ENCODE measurements at places on chromosomes 13 and 19.

DNA sequence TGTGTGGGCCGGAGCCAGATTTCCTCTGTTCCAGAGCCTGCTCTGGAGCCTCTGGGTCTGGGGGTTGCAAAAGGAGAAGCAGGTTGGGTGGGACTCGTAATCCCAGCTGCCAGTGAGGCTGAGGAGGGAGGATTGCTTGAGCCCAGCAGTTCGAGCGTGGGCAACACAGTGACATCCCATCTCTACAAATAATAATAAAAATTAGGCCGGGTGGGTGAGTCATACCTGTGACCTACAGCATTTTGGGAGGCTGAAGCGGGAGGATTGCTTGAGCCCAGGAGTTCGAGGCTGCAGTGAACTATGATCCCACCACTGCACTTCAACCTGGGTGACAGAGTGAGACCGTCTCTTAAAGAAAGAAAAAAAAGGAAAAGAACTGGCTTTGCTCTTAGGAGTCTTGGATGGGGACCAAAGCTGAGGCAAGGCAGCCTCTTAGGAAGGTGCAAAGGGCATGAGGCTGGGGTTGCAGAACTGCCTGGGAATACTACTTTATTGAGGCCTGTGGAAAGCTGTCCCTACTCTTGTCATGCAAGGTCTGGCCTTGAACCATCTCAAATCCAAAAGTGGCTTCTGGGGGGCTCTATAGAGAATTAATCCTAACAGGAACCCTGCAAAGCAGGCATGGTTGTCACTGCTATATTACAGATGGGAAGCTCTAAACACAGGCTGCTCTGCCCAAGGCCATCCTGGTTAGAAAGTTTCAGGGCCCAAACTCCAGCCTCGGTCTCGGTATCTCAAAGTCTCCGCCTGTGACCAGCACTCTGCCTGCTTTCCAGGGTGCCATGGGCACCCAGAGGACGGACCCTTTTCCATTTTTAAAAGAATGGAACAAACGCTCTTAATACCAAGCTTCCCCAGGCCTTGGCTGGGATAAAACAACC, 880 bp upstream of the C19orf12 start:
- DNase-seq = no peak

DNA sequence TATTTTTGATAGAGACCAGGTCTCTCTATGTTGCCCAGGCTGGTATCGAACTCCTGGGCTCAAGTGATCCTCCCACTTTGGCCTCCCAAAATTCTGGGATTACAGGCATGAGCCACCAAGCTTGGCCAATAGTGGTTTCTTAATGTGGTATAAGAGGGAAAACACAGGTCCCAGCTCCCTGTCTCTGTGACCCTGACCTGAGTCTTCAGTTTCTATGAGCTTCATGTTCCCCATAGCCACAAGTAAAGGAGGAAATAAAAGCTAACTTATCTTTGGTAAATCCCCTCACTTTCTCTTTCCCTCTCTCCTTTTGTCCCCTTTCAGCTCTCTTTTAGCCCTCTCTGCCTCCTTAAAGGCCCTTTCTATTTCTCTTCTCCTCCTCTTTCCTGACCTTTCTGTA, 50.3 kb downstream of the ABCC4 start:
- no peak for DNase-seq

DNA sequence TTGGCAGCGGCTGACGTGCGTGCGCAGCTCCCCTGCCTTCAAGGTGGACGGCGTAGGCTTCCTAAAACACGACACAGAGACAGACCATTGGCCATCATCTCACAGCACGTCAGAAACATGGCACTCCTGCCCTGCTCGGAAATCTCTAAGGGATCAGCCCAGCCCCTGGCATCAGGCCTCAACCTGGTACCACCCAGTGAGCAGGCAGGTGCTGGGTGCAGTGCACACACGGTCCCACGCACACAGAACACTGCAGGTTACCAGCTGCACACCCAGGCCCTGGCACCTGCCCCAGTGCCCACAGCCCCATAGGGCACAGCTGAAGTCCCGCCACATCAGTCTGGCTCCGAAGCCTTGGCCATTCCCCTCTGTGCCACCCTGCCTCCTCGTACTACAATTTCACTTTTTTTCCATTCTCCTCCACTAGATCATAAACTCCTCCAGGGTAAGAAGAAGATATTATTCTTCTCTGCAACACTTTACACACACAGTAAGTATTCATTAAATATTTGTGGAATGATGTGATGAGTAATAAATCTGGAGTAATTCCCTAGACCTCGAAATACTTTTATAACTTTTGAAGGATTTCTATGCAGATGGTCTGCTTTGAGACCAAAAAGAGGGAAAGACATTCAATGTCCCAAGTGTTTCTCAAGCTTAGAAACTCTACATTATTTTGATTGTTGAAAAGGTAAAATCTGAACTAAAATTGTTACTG, 156.4 kb downstream of the COL4A1 start:
- no peak for DNase-seq

DNA sequence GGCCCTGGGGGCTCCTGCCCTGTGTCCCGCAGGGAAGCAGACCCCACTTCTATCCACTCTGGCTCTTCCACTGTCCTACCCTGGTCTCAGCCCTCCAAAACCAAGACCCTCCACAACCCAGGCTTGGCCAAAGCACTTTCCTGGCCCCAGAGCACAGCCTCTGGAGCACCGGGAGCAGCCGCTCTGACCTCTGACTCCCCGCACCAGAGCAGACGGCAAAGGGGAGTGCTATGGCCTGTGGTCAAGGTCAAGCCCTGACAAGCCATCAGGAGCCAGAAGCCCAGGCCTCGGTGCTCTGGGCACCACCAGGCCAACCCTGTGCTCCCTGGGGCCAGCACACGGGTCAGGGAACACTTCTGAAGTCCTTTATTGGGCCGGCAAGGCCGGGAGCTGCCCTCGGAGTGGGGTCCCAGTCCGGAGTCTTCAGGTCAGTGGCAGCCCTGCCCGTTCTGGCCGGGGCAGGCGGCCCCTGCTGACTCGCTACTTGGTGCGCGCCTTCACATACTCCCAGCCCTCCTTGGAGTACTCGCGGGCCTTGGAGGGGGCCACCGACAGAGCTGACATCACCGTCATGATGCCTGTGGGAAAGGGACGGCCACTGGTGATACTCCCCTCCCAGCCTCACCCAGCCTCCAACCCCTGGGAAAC, 2.1 kb downstream of the MICOS13 start:
- DNase-seq = no peak

- no peak for DNase-seq
These were observed 240.9 kb upstream of the RFC3 start for GRCh38 chr13:33577007-33577406.

GRCh38 chr13:85724546-85725432, 74.4 kb downstream of the SLITRK6 start:
- no peak for DNase-seq

GRCh38 chr13:102945886-102946285, 100.1 kb downstream of the ERCC5 start:
- DNase-seq = no peak

DNA sequence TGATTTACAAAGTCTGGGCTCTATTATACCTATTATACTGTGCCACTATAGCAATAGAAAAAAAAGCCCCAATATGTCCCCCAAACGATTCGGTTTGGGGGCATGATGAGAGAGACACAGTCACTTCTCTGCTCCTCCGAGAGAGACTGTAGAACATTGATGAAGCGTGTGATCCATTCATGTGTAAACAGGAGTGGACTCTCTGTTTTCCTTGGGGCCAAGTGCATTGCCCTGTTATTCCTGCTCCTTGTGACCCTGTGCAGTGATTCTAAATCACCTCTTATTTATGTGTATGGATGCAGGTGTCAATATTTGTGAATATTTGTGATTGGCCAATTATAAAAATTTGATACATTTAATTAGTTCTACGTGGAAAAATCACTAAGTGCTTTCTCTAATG, 17.0 kb downstream of the F10 start:
- no peak for DNase-seq

- no peak for DNase-seq
These were observed 568 bp downstream of the FUZ start for GRCh38 chr19:49812452-49812996.

DNA sequence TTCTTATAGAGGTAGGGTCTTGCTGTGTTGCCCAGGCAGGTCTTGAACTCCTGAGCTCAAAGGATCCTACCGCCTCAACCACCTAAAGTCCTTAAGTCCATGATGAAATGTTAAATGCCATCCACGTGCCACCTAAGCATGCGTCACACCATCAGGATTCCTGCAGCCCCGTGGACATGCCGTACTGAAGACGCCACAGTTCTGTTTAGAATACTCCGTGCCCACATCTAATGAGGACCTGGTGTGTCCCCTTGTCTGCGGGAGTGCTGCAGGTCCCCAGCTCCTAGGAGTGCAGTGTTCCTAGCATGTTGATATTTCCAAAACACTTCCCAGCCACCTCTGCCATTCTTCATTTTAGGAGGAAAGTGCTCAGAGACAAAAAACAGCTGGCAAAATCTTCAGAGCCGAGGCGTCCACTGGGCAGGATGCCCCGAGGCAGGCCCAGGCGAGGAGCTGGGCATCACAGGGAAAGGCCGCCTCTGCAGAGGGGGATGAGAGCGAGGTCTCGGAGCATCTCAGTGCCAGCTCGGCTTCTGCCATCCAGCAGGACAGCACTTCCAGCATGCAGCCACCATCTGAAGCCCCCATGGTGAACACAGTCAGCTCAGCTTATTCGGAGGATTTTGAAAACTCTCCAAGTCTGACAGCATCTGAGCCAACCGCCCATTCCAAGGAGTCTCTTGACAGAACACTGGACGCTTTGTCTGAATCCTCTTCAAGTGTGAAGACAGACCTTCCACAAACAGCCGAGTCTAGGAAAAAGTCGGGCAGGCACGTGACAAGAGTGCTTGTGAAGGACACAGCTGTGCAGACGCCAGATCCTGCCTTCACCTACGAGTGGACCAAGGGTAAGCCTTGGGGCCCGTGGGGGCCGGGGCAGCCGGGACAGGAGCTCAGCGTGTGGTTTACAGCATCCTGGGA, 13.2 kb downstream of the C19orf44 start:
- no peak for DNase-seq

DNA sequence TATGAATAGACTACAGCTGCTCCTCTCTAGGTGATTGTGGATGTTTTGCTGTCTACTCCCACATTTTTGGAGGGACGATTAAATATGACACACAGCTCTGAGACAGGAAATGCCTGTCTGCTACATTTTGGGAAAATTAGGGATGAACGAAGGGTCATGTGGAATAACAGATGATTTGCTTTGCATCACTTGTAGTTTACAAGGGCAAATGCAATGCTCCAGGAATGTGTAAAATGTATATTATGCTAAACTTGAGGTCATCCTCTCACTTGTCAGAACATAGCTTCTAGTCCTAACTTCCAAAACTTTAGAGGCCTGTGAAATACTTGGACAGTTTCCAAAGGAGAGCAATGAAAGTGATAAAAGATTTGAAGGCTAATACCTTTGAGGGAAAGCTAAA, 284.2 kb upstream of the DACH1 start:
- DNase-seq = no peak

- DNase-seq = no peak
These were observed 801 bp downstream of the MCF2L start for GRCh38 chr13:112969692-112970338.

- no peak for DNase-seq
These were observed 78.7 kb upstream of the TNFSF11 start for GRCh38 chr13:42495255-42495654.

DNA sequence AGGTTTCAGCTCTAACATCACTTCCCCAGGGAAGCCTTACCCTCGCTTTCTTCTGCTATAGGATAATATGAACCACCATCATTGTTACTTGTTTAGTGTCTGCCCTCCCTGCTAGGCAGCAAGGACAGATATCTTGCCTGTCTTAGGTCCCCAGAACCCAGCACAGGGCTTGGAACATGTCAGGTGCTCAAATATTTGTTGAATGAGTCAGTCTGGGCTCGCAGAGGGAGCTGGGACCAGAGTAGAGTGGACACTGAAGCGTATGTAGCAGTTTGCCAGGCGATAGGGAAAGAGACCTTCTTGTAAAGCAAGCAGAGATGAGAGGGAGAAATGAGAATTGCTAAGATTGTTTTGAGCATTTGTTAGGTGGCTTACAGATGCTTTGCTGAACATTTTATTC, 11.7 kb downstream of the BCKDHA start:
- DNase-seq = no peak

GRCh38 chr13:70893832-70894231, 785.6 kb upstream of the KLHL1 start:
- DNase-seq = no peak

All from AG09319 (cell line).